ENCODE measurements at places on chromosomes 12 and 14.

DNA sequence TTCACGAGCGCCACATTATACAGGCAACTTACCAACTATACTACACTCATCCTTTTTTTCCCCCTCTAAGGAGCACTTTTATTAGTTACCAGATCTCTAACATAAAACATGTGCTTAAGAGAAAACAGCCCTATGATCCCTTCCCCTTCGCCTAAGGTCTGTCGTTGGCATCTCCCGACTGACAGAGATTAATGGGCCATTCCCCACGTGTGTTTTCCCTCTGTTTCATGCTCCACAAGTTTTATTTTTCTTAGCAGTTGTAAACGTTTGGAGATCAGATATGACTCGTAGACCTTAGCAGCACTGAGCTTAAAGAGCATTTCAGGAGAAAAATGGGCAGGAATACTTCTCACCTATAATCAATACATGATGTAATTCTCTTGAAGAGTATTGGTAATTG lies 51.4 kb upstream of the FZD10 start:
- no peak for DNase-seq

- DNase-seq, result peak; percentile 83
Observed at GRCh38 chr12:3076730-3077571, at the start of gene TSPAN9. Gene TSPAN9 (plus strand): TSS chr12:3077379. CDS start chr12:3201194, 123,815 bp downstream.

DNA sequence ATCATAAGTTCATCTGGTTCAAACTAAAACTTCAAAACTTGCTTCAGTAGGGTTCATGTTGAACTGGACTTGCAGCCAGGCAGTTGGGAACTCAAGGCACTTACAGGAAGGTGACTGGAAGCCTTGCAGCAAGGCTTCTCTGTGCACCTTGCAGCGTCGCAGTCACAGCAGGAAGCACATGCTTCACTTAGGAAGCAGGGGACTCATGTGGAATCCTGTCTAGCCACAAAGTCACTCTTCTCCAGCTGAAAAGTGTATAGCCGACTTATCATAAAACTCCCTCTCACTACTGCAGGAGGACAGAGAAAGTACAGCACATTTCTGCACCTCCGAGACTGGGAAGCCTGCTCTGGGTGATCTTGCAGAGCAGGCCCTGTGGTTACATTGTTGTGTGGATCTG lies 114.0 kb upstream of the PRB2 start:
- DNase-seq, result no peak

GRCh38 chr14:91418387-91419043 lies 895 bp upstream of the CCDC88C start:
- peak; percentile 85 for DNase-seq

DNA sequence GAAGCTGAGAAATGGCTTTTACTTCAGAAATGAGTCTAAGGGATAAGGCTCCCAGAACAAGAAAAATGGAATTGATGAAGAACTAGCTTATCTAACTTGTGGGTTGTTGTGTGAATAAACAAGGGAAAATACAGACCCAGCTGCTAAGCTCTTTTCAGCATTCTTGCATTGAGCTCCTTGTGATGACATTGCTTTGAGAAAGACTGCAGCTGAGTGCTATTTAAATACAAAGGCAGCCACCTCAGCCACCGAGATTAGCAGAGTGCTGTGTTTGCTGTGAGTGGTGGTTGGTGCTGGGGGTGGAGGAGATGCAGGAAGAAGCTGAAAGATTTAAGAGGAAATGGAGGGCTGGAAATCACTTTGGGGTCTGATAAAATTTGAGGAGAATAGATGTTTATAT lies 396.0 kb upstream of the PRICKLE1 start:
- DNase-seq, result no peak

- no peak for DNase-seq
Observed at GRCh38 chr14:93731753-93732152, 56.5 kb downstream of the PRIMA1 start.

- no peak for DNase-seq
Observed at GRCh38 chr14:105051182-105052109, 13.8 kb downstream of the GPR132 start.

GRCh38 chr12:6928022-6928702 lies 403 bp downstream of the ATN1 start:
- DNase-seq, result peak; percentile 32

DNA sequence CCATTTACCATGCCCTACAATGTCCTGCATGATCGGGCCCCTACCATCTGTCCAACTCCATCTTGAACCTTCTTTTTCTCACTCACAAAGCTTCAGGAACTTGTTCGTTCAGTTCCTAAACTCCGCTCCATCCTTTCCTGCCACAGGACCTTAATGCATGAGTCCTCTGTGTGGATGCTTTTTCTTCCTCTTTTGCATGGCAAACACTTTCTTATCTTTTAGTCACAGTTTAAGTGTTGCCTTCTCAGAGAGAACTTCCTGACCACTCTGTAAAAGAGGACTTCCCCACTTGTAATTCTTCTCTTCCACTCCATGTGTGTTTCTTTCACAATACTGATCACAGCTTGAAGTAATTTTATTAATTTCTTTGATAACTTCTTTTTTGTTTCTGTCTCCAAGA lies 54.4 kb upstream of the ETV6 start:
- no peak for DNase-seq

DNA sequence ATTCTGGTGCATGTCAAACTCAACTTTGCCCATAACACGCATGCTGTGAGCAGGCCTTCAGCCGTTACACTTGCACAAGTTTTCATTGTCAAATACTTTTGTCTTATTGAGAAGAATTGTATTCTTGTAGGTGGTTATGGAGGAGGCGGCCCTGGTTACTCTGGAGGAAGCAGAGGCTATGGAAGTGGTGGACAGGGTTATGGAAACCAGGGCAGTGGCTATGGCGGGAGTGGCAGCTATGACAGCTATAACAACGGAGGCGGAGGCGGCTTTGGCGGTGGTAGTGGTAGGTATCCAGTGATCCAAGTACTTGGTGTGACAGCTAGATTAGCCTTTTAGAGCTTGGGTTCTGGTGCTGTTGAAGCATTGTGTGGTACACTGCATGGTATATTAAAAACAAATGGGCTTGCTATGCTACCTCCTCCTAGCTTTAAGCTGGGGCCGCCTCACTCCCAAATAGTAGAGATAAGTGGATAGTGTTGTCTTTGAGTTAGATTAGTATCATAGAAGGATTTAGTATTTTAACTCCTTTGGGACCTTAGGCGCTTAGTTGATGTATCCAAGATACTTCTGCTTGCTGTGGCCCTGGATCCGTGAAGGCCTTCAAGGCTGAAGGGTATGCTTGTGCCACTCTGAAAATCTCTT lies 2.5 kb downstream of the HNRNPA1 start:
- peak; percentile 10 for DNase-seq

DNA sequence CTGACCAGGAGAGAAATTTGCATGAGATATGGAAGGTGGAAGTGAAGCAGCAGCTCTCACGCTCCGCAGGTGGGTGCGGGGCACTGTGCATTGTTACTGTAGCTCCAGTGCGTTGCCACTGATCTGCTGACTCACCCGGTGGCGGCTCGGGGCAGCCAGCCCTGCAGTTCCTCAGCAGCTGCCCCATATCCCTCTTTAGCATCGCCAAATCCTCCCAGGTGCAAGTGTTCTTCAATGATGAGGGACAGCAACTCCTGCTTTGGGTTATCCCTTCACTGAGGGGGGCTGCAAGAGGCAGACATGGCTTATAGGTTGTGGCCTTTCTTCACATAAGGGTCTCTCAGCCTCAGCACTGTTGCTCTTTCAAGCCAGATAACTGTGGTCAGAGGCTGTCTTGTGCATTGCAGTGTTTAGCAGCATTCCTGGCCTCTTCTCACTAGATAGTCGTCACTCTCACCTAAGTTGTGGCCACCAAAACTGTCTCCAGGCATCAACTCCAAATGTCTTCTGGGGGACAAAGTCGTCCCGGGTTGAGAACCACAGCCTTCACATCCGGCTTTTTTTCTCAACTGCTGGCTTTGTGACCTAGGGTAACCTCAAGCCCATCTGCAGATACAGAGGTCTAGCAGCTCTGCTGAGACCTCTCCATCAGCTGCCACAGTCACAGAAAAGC lies 180.8 kb downstream of the EFCAB11 start:
- DNase-seq, result peak; percentile 76

DNA sequence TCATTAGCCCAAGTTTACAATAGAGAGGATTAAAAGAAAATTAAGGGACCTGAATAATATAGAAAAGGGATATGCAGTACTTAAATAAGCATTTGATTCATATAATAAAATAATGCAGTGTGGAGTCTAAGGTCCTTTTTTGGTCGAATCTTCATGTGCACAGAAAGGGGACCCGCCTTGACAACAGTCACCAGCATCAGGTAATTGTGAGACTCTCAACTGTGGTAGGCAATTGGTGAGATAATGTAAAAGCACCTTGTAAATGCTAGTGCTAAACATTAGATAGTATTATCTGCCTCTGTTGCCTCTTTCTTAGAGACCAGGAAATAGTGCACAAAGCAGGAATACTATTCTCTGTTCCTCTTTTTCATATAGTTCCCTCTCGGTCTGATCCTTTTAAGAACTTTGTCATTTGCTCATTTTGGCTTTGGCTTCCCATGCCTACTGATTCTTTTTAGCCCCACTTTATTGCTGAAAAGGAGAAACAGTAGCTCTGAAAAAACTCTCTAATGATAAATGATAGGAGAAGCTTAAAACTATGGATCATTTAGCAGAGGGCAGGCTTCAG lies 17.5 kb downstream of the CHPT1 start:
- no peak for DNase-seq

- no peak for DNase-seq
Observed at GRCh38 chr14:67852926-67853604, 33.5 kb downstream of the RAD51B start.

- no peak for DNase-seq
Observed at GRCh38 chr12:78316631-78317468, 486.2 kb downstream of the NAV3 start.

- no peak for DNase-seq
Observed at GRCh38 chr14:90809530-90810312, 6.5 kb downstream of the TTC7B start.

- no peak for DNase-seq
Observed at GRCh38 chr12:122799641-122800243, 25.4 kb downstream of the CCDC62 start.

DNA sequence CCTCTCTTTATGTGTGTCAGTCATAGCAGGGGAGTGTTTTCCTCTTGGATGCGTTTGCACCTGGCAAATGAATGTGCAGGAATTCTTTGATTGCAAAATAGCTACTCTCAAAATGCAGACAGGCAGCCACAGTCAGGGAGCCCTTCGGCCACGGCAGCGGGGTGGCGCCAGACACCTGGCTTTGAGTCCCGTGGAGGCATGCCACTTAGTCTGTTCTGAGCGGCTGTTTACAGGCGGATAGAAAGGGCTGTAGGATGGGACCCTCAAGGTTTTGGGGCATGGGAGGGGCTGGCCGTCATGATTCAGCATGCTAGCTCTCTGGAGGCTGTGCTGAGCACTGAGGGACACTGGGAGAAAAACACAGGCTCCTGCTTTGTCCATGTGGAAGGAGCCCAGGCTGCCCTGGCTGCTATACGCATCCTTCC lies 117.1 kb downstream of the SLC25A47 start:
- DNase-seq, result peak; percentile 22

DNA sequence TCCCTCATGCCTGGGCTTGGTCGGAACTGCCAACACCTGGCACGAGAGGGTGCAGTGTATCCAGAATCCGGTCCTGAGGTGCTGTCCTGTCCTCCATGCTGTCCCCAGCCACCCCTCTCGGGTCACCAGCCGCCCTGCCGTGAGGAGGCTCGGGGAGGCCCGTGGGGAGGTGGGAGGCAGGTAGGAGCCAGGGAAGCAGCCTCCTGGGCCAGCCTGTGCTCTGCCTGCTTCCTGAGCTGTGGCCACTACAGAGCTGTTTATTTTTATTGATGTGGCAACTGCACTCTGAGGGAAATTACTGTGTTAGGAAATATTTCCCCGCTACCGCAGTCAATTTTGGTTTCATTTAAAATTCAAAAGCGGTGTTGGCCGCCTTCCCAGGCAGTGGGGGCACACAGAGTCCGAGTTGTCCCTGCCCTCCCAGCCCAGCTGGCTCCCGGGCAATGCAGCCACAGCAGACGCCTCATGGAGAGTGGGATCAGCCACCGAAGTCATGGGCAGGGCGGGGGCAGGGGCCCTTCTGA lies 18.3 kb downstream of the NOC4L start:
- peak; percentile 33 for DNase-seq

- no peak for DNase-seq
Observed at GRCh38 chr12:42590330-42590934, 886 bp upstream of the PRICKLE1 start.

GRCh38 chr14:93880021-93880820 lies 46.9 kb upstream of the FAM181A start:
- DNase-seq, result no peak

GRCh38 chr14:99514552-99515300 lies 33.5 kb downstream of the CCNK start:
- no peak for DNase-seq

GRCh38 chr12:54504550-54504949 lies 7.0 kb downstream of the NCKAP1L start:
- DNase-seq, result no peak

- no peak for DNase-seq
Observed at GRCh38 chr14:103185051-103186029, 62.1 kb downstream of the TNFAIP2 start.

DNA sequence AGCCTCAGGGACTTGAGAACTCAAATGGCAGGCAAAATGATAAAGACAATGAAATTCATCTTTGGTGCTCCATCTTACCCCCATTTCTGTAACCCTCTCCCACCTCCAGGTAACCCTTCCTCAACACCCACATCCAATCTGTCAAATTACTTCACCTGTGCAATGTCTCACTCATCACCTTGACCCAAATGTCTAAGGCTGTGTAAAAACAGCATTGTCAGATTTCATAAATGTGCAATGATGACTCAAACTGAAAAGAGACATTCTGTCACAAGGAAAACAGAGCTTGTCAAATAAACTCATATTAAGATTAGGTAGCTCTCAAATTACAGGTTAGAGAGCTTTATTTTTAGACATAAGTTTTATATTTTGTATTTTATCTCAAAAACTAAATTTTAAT lies 19.9 kb upstream of the COCH start:
- DNase-seq, result no peak

DNA sequence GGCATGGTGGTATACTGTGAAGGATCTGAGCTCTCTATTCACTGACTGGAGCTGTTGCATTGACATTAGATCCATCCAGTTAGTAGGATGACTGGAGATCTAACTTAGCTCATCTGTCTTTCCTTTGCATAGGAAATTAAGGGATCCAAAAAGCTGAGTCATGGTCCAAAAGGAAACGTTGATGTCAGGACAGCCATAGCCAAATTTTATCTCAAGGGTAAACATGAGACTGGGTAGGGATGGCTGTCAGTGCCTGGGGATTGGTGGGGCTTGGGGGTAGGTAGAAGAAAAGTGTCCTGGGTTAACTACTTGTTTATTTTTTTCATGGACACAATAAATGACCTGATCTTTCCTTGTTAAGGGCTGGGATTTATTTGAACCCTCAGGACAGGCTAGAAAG lies 4.6 kb downstream of the FAM177A1 start:
- DNase-seq, result no peak

DNA sequence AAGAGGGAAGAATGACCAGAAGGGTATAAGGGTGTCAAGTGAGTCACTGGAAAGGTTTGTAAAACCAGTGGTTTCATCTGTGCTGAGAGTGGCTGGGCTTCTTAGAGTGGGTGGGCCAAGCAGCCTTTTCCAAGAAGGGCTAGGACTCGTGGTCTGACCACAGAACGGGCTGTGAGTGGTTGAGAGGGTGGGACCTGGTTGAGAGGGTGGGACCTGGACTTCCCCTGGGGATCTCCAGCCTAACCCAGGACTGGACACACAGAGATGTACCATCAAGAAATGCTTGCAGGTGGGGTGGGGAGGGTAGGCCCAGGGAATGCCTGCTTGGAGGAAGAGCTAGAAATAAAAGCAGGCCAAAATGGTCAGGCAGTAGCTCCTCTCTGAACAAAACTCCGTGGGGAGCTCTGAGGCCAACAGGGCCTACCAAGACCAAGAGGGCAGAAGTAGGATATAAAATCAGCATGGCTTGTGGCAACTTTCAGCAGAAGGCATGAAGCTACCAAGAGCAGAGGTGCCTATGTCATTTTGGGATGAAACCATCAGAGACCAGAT lies 140.5 kb downstream of the FOXN3 start:
- no peak for DNase-seq

Measured in CD4-positive, alpha-beta T cell treated with Interleukin-6 for 4 hours (primary cell).